Fibroblast of skin of back (primary cell): ENCODE measurements at places on chromosomes 11 and 22.

GRCh38 chr11:86372586-86372985 is 2.1 kb upstream of the CCDC81 start:
- DNase-seq, result no peak

DNA sequence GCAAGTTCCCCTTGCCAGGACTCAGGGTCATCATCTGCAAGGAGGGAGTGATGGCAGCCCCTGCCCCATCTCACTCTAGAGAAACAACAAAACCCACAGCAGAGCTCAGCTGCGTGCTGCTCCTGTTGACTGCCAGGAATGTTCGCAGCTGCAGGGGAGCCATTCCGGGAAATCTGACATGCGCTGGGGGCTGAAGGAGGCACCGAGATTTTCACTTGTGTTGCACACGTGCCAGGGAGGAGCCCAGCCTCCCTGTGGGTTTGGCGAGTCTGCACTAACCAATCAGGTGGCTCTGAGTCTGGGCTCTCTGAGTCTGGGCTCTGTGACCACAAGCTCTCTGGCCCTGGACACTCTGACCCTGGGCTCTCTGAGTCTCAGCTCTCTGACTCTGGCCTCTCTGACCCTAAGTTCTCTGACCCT is 10.5 kb downstream of the FGF3 start:
- DNase-seq, result peak; percentile 52

- DNase-seq, result no peak
Observed at GRCh38 chr22:45316796-45317526, 7.2 kb downstream of the FAM118A start.

GRCh38 chr11:14956111-14956510 is 16.0 kb downstream of the CALCA start:
- DNase-seq, result no peak

DNA sequence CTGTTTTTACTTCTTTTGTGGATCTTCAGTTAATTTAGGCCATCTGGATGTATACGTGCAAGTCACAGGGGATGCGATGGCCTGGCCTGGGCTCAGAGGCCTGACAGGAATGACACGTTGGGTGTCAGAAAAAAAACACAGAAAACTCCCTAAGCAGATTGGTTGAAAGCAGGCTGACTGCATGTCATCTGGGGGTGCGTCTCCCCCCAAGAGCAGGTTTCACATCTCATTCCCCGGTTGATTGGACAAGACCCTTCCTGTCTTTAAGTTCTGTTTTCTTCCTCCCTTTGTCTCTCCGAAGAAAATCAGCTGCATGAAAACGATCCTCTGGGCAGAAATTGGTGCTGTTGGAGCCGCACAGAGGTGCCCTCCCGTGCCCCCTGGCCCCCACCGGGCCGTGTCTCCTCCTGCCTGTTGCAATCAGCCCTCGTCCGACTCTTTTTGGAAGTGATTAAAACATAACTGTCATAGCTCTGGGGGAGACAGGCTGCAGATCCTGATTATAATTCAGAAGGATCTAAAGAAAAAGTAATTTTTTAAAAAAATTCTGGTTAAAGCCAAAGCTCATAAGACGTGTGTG is 71.8 kb upstream of the PARVG start:
- peak; percentile 11 for DNase-seq

DNA sequence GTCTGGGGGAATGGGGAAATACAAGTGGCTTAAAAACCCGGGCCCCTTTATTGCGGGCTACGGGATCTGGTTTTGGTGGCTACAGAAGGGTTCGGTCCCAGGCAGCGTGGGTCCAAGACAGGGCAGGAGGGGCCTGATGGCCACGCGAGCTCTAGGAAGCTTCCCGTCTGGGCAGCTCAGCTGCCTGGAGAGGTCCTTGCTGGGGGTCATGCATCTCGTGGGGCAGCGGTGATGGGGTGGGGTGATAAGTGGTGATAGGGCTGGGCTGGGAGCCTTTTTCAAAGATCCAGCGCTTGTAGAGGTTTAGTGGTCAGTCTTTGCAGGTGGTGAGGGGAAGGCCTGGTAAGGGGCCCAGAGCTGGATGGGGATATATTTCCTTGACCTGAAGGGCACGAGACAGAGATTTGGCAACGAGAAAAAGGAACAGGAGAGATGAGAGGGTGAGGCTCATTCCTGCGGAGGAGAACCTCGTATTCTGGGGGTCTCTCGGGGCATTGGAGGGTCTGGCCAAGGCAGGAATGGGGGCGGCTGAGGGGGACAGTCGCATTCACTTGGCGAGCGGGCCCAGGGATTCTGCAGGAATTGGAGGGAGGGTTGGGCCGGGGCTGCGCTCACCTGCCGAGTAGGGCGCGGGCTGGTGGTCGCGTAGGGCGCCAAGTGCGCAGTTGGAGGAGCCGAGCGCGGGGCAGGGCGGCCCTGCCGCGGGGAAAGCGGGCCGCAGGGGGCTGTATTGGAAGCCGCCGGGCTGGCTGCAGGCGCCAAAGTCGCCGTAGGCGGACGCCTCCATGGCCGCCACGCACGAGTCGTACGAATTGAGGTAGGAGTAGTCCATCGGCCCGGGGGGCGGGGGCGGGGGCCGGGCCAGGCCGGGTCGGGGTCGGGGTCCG is 560 bp downstream of the PHOX2A start:
- no peak for DNase-seq

DNA sequence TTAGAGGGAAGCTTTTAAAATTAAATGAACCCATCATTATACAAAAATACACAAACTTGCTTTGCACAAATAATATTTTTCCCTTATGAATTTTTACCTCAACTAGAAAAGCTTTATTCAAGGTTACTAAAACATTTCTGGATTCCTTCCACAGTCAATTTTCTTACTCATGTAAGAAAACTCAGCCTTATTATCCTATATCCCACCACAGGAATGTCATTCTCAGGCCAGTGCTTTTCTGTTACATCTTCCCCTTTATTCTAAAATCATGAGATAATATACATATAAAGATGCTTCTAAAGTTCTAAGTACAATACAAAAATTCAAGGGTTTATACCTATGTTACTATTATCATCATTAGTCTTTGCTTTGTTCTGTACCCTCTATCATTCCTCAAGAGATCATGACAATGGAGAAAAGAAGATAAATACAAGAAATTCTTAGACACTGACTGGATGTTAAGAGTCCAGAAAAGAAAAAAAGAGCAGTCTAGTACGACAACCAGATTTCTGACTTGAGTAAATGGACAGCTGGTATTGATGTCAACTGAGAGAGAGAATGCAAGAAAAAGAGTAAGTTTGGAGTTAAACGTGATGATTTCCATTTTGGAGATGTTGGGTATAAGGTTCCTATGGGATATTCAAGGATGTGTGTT is 60.3 kb downstream of the MTMR2 start:
- peak; percentile 89 for DNase-seq

GRCh38 chr11:64637334-64638017 is 46.5 kb downstream of the SLC22A12 start:
- DNase-seq, result no peak

GRCh38 chr11:76637491-76638269 is 32.9 kb downstream of the LRRC32 start:
- no peak for DNase-seq

- no peak for DNase-seq
Observed at GRCh38 chr11:66951927-66952337, 6.3 kb downstream of the PC start.

DNA sequence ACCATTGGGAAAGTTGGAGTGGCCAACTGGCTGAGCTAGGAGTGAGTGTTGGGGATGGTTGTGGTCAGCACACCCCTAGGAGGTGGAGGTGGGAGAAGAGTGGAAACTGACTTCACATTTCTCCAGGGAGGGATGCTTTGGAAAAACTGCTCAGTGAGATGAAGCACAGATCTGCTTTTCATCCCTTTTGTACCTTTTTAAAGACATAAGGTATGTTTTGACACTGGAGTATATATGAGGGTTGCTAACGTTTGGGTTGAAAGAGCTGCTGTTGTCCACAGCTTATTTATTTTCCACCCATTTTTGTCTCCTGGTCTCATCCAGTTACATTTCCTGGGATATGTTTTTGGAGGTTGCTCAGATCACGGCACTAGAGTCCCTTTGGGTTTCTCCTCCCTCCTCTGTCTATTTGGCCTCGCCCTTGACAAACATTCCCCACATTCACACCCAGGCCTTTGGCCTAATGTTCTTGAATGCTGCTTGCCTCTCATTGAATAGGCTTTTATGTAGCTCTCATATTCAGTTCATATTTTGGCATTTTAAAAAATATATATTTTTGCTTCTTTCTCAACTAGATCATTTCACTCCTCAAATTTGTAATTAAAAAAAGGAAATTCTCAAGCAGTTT is 8.3 kb downstream of the SREBF2 start:
- DNase-seq, result no peak

GRCh38 chr22:30202531-30203006 is 44.0 kb downstream of the LIF start:
- peak; percentile 71 for DNase-seq

DNA sequence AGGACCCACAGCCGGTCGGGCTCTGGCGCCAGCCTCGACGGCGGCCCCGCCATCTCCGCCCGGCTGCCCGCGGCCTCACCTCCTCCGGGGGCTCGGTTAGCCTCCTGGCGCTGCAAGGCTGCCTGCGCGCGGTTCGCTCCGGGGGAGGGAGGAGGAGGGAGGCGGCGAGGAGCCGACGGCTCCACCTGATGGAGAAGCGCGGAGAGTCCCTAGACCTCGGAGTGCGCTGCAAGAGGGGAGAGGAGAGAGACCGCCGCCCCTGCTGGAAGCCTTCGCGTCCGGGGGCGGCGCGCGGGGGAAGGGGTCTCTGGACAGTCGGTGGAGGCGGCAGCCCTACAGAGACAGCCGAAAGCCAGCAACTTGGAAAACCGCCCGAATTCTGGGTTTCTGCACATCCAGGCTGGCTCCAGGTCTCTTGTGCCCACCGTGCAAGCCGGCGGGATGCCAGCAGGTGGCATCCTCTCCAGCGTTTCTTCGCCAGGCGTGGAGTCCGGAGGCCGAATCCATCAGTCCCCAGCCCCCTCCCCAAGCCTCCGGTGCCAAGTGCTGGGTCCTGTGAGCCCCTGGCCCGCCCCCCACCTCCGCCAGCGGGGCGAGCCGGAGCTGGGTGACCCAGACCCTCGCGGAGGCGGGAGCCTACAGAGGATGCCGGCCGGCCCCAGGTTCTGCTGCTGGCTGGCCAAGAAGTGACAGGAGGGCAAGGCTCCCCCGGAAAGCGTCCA is 2.9 kb upstream of the KIRREL3 start:
- DNase-seq, result peak; percentile 64

GRCh38 chr11:101401245-101401644 is 182.6 kb downstream of the TRPC6 start:
- peak; percentile 62 for DNase-seq

DNA sequence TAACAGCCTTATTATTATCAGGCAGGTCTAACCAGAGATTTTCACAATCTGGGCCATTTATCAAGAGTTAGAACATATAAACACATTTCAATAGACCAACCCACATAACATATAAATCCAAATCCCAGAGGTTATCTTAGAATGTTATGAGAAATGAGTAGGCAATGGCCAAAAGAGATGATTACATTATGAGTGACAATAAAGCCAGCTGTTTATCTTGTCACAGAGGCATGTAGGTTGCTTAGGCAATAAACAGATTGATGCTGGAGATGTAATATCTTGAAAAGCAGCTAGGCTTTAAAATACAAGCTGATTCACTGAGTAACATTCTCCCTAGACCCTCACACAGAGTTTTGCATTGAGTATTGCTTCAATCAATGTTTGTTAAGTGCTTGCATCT is 148.5 kb upstream of the SESN3 start:
- no peak for DNase-seq

DNA sequence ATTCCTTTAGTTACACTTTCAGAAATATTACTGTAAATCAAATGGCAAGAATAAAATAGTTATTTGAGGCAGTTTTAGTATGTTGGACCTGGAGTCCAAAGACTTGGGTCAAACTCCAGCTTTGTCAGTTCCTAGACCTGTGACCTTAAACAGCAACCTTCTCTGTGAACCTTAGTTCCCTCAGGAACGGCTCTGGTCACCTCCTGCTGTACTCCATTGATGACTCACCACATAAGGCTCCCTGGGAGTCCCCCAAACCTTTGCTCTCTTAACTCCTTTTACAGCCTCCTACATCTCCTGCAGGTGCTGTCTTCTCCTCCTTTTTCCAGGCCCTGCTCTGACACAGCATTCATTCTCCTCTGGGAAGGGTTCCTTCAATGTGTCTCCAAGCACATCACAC is 29.1 kb downstream of the LIMK2 start:
- peak; percentile 30 for DNase-seq

DNA sequence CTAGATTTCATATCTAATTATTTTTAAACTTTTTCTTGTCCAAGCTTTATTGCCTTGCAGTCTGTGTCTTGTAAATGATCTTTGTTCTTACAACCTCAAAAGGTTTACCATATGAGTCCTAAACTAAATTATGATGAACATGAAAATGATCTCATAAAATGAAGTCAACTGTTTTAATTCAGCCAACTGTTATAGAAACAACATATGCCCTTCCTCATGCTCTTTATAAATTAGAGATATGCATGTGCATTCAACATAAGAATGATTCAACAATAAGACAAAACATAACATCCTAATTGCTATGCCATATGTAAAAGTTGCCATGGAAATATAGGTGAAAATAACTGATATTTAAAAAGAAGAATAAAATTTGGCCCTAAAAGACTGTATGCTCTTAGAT is 774.4 kb downstream of the LUZP2 start:
- DNase-seq, result no peak

- peak; percentile 90 for DNase-seq
Observed at GRCh38 chr11:59556115-59556916, 45.0 kb downstream of the OR4D9 start.

DNA sequence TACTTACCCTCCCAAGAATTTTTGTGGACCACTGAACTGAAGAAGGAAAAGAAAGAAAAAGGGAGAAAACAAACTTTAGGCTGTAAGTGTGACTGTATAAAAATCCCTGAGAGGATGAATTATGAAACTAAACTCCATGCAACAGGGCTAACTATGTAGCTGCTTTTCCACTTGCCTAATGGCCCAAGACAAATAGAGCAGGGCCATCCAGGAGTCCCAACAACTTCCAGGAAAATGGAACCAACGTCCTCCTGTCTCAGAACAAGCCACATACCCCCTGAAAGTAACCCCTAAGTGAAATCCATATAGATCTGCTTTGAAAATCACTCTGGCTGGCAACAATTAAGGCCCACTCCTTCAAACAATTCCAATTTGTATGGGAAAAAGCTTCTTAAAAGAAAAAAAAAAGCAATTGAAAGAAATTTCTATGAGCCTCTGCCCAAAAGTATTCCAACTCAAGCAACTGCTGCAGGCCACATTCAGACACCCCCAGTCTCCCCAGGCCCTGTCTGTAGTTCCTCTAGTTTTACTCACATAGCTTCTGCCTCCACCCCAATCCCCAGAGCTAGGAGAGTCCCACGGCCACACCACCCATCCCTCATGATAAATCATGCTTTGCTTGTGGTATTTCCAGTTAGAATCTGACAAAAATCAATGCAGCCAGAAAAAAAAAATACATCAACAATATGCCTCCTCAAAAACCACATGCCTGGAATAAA is 12.7 kb downstream of the RBFOX2 start:
- DNase-seq, result no peak

GRCh38 chr22:27748349-27748748 is 53.2 kb downstream of the MN1 start:
- DNase-seq, result no peak
